ENCODE measurements at places on chromosomes 4 and X. TPM values are rescaled to one million over a fixed set of nuclear protein-coding genes. Genes with fewer than 3 reads are reported as not detected.

Gene CTAG2
- not detected for total RNA-seq

Gene RPA4
- total RNA-seq, result 0.63 TPM

Gene ERCC6L
- total RNA-seq, result 0.09 TPM

Gene F8A2
- total RNA-seq, result not detected

Gene SSX5
- not detected for total RNA-seq

Gene GAGE13
- not detected for total RNA-seq
